ENCODE measurements at places on chromosomes 4 and X.

- no peak for DNase-seq
Observed at GRCh38 chrX:31440546-31440945, 368.7 kb upstream of the FTHL17 start.

GRCh38 chrX:153474718-153475117, 4.3 kb upstream of the HAUS7 start:
- DNase-seq, result peak; percentile 54

- DNase-seq, result no peak
Observed at GRCh38 chr4:158996669-158997074, 106.2 kb upstream of the RAPGEF2 start.

GRCh38 chr4:183362916-183363542, 40.8 kb upstream of the CLDN24 start:
- no peak for DNase-seq

GRCh38 chrX:97850911-97851310, 967.2 kb downstream of the RPA4 start:
- DNase-seq, result no peak

- DNase-seq, result no peak
Observed at GRCh38 chr4:87239821-87240220, 19.4 kb upstream of the KLHL8 start.

DNA sequence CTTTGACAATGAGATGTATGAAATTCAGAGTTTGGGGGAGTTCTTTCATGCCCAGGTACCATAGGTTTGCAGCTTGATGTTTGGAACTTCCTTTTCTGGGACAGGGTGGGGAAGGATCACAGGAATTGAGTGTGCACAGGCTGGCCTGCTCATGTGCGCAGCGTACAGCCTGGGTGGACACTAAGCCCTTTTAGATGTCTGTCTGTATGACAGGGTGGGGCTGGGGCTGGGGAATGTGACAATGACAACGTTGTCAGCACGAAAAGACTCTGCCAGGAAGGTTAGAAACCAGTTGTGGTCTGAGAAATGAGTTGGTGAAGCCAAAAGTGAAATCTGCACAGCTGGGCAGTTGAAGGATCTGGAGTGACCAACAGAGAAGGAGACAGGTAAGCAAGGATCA, 47.4 kb downstream of the WWC2 start:
- no peak for DNase-seq

DNA sequence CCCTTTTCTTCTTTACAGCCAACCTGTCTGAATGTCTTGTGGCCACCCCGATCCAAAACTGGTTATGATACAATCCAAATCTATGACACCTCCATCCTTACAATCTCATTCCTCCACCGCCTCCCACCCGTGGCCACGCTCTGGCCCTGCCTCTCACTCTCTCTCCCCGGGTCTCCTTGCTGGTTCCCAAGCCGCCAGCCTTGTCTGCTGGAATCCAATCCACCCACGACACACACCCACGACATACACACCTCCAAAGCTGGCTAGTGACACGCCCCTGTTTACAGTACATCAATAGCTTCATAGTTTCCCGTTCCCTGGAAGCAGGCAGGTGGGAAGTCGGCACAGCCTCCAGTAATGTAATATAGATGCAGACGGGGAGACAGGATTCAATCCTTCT, 99.0 kb downstream of the WFS1 start:
- no peak for DNase-seq

DNA sequence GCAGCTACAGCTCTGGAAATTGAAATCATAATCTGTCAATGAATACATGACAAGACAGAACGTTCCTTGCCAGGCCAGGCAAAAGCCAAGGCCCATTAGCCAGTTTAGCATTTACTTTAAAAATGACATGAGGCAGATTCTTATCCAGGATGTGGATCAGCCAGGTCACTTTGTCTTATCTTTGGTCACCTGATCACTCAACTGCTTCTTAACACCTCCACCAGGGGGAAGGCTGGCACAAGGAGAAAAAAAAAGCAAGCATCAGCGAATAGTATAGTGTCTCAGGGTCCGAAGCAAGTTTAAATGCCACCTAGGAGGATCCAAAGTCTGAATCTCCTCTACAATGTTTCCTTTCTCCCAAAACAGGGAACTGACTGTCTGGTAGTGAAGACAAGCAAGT, 18.8 kb downstream of the ATP1B4 start:
- DNase-seq, result peak; percentile 29

DNA sequence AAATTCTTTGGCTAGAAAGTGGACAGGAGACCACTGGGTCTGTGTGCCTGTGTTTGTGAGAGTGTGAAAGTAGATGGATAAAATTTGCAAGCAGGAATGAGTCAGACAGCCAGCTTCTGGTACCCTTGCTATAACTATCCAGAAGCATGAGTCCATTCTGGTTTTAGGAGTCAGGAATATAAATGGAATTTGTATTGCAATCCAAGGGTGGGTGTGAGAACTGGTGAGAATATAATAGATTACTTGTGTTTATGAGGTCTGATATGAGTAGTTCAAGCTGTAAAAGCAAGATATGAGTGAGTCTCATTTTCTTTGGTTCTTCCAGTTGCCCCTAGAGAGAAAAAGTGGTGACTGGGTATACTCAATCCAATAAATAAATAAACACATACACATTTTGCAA, 212.7 kb upstream of the TAPT1 start:
- DNase-seq, result no peak

Data from CD4-positive, alpha-beta T cell (primary cell).